ENCODE measurements at places on chromosomes 1 and 21.
A peak's percentile ranks its signal among the peaks of the same experiment; 100 is the strongest.

DNA sequence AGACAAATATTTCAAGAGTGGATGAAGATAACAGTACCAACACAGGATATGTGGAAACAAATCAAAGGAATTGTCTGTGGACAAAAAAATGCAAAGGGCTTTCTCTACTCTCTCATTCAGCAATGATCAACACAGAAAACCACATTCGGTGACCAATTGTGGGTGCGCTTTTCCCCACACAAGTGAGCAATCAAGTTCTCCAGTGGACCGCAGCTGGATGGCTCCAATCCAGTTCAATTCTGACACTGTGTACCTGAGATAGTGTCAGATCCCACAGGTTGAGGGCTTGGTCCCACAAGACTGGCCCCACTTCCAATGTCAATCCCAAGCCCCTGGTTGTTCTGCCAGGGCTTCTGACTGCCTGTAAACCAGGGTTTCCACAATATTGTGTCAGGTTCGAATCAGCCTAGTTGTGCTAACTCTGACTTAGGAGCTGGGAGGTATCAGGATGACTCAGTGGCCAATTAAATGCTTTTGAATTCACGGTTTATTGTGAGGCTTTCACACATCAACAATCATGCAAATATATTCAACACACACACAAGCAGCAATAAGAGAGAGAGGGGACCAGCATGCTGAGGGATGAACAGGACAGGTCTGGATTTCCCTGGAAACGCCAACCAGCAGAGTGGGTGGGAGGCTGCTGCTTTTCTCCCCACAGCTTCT is 87.0 kb upstream of the BTG3 start:
- DNase-seq: no peak

DNA sequence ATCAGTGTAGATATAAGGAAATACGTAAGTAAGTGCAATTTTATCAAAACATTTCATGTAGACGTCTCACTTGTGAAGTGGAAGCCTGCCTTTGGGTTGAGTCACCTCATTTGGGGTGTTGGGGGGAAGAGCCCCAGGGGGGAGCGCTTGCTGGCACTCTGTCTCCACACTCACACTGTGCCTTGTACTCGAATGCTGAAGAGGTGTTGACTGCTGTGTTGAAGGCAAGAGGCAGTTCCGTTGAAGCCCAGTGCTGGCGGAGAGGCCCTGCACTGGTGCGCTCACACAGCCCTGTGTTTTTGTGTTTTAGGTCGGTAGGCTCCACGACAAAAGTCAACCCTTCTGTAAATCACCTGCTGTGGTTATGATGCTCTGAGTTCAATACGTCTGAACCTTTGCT is 131.9 kb upstream of the COL6A1 start:
- DNase-seq: no peak

DNA sequence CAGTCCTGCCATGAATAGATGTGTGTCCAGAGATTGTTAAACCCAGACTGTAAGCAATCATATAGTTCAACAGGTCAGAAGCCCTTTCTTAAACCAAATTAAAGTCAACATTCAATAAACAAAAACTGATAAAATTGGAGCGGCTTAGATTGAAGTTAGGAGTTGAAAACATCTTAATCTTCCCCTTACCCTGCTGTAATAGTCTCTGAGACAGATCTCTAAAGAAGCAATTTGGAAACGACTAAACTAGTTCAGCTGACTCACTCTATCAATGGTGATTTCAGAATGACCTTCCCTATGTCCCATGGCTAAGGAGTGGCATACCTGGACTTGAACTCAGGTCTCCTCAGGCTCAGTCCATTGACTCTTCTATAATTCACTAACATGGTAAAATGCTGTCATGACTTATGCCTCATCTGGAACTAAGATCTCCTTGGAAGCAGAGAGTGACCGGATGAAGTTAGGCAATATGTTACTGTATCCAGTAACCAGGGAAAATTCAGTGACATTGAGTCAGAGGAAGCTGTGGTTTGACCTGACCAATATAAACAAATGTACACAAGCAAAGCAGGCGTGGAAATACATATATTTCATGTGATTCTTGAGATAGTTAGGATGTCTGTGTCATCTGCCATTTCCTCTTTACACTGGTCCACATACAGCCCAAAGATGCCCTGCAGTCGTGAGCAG is 30.1 kb downstream of the SGIP1 start:
- peak; percentile 76 for DNase-seq

- DNase-seq: no peak
Measured at GRCh38 chr21:30101967-30102366, 64.6 kb downstream of the CLDN17 start.

DNA sequence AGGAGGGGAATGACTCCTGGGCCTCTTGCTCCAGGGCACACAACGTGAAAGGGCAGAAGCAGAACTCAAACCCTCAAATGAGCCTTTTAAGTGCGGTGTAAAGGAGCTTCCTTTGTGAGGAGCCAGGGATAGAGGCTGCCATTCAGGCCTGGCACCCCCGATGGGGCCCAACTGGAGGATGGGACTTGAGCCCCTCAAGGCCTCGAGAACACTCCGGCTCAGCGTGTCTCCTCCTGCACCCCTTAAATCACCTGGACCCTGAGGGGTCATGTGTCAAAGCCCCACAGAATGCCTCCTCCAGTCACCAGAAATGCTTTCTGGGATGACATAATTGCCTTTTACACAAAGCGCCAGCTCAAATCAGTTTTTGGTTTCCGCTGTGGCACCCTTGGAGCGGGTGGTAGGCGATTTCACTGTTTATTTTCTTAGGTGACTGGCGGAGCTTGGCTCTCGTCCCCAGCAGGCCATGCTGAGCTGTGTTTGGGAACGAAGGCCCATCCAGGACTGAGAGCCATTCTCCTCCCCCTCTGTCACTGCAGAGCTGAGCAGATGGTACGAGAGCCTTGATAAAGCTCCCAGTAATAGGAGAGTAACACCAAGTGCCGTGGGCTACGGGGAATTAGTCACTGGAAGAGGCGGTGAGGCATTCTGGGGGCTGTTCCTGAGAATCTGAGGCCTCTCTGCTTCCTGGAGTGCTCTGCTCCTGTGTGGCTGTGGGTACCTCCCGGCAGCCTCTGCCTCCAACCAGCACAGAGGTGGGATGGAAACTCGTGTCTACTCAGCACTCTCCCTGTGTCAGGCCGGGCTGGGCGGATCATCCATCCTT is 163.0 kb downstream of the GRIK3 start:
- no peak for DNase-seq

DNA sequence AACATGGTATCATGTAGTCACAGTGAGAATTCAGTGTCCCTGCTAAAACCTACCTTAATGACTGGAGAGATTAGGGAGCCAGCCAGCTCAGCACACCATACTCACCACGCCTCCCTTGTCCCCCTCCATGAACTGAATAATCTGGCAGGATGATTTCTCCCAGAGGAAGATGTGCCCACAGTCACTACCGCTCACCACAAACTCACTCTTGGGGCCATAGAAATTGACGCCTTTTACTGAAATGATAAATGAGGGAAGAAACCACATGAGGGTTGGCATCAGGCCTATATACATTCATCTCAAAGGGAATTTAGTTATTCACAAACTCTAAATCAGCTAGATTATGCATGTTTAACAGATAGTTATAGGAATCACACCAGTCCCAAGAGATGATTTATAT is 17.4 kb downstream of the PEA15 start:
- peak; percentile 78 for DNase-seq

- no peak for DNase-seq
Measured at GRCh38 chr1:82153272-82153629, 352.5 kb downstream of the ADGRL2 start.

- no peak for DNase-seq
Measured at GRCh38 chr1:20410503-20410902, 75.5 kb downstream of the CAMK2N1 start.

GRCh38 chr21:25964015-25964414 is 206.6 kb downstream of the APP start:
- DNase-seq: no peak

DNA sequence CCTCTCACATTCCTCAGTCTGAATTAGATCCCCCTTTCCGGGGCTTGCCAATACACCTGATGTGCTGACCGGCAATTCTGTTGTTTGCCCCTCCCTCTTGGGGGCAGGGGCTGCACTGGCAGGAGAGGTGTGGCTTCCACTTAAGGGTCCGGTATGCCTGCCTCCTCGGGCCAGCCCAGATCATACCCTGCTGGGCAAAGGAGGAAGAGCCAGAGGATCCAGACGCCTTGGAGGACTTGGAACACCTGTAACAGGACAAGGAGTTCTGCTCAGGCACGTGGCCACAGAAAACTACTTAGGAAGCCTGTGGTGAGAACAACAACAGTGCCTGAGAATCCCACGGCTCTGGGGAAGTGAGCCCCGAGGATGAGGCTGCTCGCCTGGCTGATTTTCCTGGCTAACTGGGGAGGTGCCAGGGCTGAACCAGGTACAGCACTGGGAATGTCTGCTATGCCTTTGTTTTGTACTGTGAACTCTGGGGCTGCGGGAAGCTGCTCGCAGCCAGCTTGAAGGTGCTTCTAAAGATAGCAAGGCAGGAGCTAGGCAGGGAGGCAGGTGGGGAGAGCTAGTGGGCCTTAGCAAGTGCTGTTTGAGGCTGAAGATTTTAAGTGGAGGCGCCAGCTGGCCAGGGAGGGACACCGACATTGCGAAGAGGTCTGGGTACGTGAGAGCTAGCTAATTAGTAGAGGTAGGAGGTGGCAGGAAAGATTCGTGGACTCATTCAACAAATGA is at the start of gene SMPDL3B:
Gene SMPDL3B, plus strand, starts transcription at position 183 of the 732 bp plus-strand sequence. Its CDS starts 184 bp downstream, at position 367.
- no peak for DNase-seq

GRCh38 chr1:31944205-31945089 is 6.3 kb upstream of the PTP4A2 start:
- DNase-seq: peak; percentile 38

DNA sequence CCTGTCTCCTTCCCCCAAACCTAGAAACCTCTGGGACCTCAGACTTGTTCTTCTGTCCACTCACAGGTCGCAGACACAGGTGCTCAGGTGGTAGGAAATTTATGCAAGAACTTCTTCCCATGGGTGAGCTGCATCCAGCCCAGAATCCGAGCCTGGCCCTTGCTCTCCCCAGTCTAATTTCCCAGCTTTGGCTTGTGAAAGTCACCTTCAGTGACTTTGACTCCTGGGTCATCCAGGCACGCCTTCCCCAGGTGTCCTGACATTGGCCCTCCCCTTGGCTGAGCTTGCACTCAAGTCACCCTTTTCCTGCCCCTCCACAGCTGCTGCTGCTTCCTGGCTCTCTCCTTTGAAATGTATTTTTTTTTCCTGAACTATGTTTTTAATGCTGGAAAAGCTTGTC is 6.6 kb downstream of the IPO13 start:
- no peak for DNase-seq

DNA sequence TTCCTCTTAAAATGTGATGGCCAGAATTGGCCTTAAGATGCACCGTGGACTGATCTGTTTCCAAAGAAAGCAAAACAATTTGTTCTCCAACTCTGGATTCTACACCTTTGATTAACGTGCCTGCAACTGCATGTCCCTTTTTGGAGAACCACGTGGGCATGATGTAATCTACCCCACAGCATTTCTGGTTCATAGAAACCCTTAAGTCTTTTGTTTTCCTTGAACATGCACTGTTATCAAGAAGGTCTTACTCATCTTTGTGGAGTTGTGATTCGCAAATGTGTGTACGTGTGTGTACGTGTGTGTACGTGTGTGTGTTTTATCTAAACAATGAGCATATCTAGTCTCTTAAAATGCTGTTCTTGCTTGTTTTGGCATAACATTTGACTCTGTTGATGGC is 57.8 kb downstream of the LPAR3 start:
- DNase-seq: no peak

- no peak for DNase-seq
Measured at GRCh38 chr1:27166351-27166802, 11.5 kb upstream of the SLC9A1 start.

Measured in astrocyte of the cerebellum (primary cell).